Hypothalamus (tissue), 51 donors: ENCODE measurements at places on chromosomes 5 and 9.

GRCh38 chr5:1201327-1202025, at the start of gene SLC6A19:
Gene SLC6A19, plus strand, starts transcription at chr5:1201595. Its CDS starts 56 bp downstream, at chr5:1201651.
- no peak for DNase-seq

DNA sequence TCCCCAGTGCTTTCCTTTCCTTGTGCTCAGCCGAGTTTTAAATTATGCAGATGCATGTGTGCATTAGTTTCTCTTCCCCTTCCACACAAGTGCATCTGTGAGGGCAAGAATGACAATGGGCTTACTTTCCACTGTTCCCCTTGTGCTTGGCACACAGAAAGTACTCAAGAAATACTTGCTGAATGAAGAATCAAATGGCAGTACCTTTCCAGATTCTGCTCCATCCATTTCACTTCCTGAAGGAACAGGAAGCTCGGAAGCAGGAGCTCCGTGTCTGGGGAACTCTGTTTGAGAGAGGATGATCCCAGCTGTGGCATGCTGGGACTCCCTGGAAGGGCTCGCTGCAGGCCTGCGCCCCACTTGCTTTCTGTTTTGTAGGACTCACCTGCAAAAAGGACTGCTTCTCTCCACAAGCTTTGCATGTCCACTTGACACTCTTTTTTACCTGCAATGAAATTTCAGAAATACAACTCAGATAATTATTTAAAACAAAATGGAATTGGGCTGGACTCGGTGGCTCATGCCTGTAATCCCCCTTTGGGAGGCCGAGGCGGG, 5.5 kb downstream of the MRNIP start:
- DNase-seq, result no peak

- DNase-seq, result no peak
Observed at GRCh38 chr5:157785801-157786200, 42.3 kb downstream of the LSM11 start.

GRCh38 chr5:173688703-173689102, 72.3 kb upstream of the BOD1 start:
- DNase-seq, result no peak

DNA sequence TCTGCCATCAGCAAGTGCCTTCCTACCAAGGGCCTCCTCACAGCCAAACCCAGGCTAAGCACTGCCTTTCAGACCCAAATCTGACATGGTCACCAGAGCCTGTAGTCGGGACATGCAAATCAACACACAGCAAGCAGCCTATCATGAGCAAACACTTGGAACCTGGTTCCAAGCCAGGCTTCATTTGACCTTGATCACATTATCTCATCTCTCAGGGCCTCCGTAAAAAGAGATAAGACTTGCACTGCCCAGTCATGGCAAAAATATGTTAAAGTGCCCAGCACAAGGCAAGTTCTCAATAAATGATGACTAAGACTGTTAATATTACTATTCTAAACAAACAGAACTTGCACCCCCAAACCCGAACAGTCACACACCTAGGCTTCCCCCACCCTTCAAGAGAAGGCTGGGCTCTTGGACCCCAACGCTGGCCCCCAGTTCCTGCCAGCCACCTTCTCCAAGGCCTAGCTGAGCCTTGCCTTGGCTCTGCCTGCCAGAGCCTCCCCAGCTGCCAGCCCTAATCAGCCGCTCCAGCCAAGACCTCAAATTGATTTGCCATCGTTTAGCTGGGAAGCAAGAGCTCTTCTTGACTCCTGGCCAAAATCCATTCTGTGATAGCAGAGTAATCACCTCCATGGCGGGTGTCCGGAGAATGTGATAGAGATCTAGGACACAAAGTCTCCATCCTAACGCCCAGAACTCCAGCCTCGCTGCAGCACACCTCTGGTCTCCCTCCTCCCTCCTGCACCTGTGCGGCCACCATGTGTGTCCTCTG, 18.7 kb downstream of the CPLX2 start:
- DNase-seq, result no peak

GRCh38 chr5:18393565-18394442, 759.5 kb downstream of the TAF11L14 start:
- DNase-seq, result peak; percentile 7

GRCh38 chr5:149951138-149951749, 6.7 kb upstream of the PDE6A start:
- DNase-seq, result no peak
